ENCODE measurements at places on chromosomes 1 and 21. TPM values are rescaled to one million over a fixed set of nuclear protein-coding genes. Genes with fewer than 3 reads are reported as not detected.

GRCh38 chr1:2271211-2271721 lies 43.1 kb downstream of the SKI start:
- peak overlapping the region; percentile 73 for H3K27ac ChIP-seq
- no peak overlapping the region for H3K4me3 ChIP-seq
- H3K27me3 ChIP-seq = no peaks in the 10 kb centered on the region
- no peak for DNase-seq

- no peaks in the 10 kb centered on the region for H3K27me3 ChIP-seq
- H3K4me1 ChIP-seq = peaks cover 6% of the 10 kb centered on the region
- H3K27ac ChIP-seq = no peak overlapping the region
- H3K36me3 ChIP-seq = no peaks in the 10 kb centered on the region
- no peak overlapping the region for H3K4me3 ChIP-seq
Observed at GRCh38 chr1:45397285-45397684, 57.0 kb upstream of the MUTYH start.

- peak overlapping the region; percentile 61 for H3K27ac ChIP-seq
- H3K27me3 ChIP-seq = no peaks in the 10 kb centered on the region
- H3K4me3 ChIP-seq = no peak overlapping the region
- no peak for DNase-seq
Observed at GRCh38 chr1:110440877-110441276, 10.1 kb upstream of the PROK1 start.

DNA sequence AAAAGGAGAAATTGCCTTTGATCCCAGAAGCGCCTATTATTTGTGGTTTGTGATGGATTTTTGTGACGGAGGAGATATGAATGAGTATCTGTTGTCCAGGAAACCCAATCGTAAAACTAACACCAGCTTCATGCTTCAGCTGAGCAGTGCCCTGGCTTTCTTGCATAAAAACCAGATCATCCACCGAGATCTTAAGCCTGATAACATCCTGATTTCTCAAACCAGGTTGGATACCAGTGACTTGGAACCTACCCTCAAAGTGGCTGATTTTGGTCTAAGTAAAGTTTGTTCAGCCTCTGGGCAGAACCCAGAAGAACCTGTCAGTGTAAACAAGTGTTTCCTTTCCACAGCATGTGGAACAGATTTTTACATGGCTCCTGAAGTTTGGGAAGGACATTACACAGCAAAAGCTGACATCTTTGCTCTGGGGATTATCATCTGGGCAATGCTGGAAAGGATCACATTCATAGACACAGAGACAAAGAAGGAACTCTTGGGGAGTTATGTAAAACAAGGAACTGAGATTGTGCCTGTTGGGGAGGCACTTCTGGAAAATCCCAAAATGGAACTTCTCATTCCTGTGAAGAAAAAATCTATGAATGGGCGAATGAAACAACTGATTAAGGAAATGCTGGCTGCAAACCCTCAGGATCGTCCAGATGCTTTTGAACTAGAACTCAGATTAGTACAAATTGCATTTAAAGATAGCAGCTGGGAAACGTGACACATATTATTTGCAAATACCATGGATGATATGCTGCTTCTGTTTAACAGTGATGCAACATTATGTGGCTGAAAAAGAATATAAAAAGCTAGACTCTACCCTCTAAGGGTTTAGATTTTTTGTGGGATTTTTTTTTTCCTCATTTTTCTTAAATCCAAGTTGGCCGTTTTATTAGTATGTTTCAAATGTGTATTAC lies 10.5 kb downstream of the PDIK1L start:
- peak overlapping the region; percentile 47 for H3K27ac ChIP-seq
- peaks cover 3% of the 10 kb centered on the region for H3K4me1 ChIP-seq
- H3K4me3 ChIP-seq = no peak overlapping the region
- DNase-seq = no peak
- H3K27me3 ChIP-seq = no peaks in the 10 kb centered on the region

DNA sequence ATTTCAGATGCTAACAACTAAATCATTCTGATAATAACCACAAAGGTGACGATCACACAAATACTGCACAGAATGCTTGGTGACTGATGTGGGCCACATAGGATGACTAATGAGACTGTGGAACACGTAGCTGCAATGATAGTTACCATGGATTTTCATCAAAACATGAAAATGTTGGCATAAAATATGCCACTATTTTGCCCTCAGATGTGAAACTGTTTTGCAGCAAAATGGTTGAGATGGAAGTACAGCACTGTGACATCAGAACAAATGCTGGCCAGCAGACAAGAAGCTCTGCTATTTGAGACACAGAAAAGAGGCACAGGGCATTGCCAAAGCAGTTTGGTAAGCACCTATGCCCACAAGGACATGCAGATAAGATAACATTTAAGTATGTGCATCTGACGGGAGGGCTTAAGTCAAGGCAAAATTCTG lies 83.8 kb downstream of the NIBAN1 start:
- DNase-seq = no peak
- no peak overlapping the region for H3K27ac ChIP-seq
- H3K27me3 ChIP-seq = no peaks in the 10 kb centered on the region
- no peaks in the 10 kb centered on the region for H3K36me3 ChIP-seq
- H3K4me1 ChIP-seq = no peaks in the 10 kb centered on the region

DNA sequence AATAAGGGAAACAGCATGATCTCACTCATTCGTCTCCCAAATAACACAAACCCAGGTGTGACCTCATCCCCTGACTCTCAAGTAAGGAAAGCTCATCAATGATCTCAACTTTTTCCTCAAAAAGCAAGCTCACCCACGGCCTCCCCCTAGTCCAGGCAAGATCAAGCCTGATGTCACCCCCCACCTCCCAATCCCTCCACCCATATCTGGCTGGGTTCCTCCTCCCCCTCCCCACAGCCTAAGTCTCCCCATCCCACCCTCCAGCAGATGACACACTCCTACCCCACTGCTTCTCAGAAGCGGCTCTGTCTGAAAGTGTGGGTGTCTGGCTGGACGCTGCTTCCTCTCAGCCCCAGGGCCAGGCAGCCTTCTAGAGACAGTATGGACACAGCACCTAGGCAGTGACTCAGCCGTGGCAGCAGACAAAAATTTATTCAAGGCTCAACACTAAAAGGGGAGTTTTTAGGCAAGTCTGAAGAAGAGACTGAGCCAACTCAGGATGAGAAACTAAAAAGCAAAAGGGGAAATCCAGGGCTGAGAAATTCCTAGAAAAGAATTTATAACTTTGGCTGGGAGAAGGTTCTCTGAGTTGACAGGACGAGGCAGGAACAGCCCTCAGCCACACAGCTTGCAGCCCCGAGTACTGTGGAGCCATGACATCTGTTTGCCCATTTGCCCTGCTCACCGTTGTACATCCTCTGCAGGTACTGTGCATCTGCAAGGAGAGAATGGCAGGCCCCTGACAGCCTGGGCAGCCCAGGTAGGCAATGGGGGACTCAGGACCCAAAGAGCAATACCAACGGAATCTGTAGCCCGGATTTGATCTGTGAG lies 81.6 kb upstream of the LRRC8D start:
- no peak overlapping the region for H3K4me3 ChIP-seq
- H3K4me1 ChIP-seq = no peaks in the 10 kb centered on the region
- no peaks in the 10 kb centered on the region for H3K36me3 ChIP-seq

GRCh38 chr1:202659541-202659940 lies 50.7 kb downstream of the SYT2 start:
- H3K4me1 ChIP-seq = no peaks in the 10 kb centered on the region
- no peaks in the 10 kb centered on the region for H3K36me3 ChIP-seq
- H3K27me3 ChIP-seq = peaks cover 32% of the 10 kb centered on the region
- H3K4me3 ChIP-seq = no peak overlapping the region
- DNase-seq = no peak

DNA sequence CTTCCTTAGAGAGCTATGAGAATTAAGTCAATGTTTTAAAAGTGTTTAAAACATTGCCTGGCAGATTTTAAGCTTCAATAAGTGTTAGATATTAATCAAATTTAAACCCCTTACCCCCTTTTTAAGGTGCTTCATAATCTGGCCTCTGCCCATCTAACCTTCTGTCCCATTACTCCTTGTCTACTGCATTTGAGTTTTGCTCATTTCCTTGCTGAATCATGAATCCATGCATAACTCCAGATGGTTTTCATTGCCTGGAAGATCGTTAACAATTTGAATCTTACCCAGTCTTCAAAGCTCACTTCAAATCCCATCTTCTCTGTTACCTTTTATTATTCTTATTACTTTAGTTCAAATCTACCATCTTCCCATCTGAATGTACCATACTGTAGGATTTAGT lies 4.6 kb downstream of the HJV start:
- H3K36me3 ChIP-seq = no peaks in the 10 kb centered on the region
- peaks cover 58% of the 10 kb centered on the region for H3K27me3 ChIP-seq
- H3K4me1 ChIP-seq = no peaks in the 10 kb centered on the region
- no peak overlapping the region for H3K4me3 ChIP-seq
- H3K27ac ChIP-seq = no peak overlapping the region
- DNase-seq = no peak

DNA sequence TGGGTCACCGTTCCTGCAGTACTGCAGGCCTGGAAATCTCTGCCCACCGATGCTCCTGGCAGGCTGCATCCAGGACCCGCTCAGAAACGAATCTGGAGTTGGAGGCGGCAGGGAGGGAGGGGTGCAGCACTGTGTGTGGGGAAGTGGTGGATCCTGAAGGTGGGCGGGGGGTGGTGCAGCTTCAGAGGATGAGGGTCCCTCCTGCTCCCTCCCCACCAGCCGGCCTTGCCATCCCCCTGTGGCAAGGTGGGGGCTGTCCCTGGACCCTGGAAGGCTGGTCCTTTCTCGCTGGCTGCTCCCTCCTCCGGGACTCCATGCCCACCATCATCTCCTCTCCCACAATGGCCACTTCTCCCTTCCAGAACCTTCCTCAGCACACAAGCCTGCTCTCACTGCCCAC lies 60.4 kb downstream of the B3GALT5 start:
- no peak for DNase-seq
- no peaks in the 10 kb centered on the region for H3K36me3 ChIP-seq
- H3K4me1 ChIP-seq = peaks cover 29% of the 10 kb centered on the region

- no peak overlapping the region for H3K27ac ChIP-seq
- H3K27me3 ChIP-seq = no peaks in the 10 kb centered on the region
- no peak for DNase-seq
- no peaks in the 10 kb centered on the region for H3K4me1 ChIP-seq
Observed at GRCh38 chr1:43814401-43814800, 107.1 kb downstream of the ST3GAL3 start.

GRCh38 chr1:154975409-154976059 lies 1.1 kb downstream of the CKS1B start:
- H3K36me3 ChIP-seq = no peaks in the 10 kb centered on the region
- peak overlapping the region; percentile 44 for H3K4me3 ChIP-seq
- H3K4me1 ChIP-seq = peaks cover 29% of the 10 kb centered on the region

DNA sequence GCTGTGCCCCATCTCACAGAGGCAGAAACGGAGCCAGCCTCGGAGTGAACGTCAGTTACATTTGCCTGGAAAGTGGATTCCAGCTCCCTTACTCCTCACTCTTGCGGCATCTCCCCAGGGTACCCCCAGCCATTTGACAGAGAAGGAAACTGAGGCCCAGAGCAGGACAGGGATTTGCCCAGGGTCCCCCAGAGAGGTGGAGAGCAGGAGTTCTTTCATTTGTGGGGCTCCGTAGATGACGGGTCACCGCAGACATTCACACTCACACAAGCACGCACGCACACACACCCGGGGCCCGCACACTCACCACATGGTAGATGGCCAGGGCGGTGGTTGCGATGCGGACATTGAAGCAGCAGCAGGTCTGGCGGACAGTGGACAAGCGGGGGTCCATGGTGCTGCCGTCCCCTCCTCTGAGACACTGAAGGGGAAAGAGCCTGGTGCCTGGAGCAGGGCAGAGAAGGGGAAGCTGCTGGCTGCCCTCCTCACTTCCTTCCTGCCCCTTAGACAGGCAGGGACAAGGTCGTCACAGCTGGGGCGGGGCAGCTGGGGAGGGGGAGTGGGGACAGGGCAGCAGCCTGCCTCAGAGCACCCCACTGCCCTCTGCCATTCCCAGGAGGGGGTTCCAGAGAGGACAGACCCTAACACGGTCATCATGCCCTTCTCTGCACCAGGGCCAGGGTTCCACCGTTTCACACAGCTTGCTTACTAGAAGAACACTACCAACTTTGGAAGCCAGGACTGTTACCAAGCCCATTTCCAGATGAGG lies at the start of gene LAPTM5:
Gene LAPTM5, minus strand, starts transcription at position 423 of the 769 bp plus-strand sequence. Its CDS starts 29 bp downstream, at position 394.
- no peak within 1 kb of the TSS for H3K4me3 ChIP-seq
- DNase-seq = no peak
- no peaks in the 10 kb centered on the region for H3K36me3 ChIP-seq
- H3K27ac ChIP-seq = no peak within 1 kb of the TSS

DNA sequence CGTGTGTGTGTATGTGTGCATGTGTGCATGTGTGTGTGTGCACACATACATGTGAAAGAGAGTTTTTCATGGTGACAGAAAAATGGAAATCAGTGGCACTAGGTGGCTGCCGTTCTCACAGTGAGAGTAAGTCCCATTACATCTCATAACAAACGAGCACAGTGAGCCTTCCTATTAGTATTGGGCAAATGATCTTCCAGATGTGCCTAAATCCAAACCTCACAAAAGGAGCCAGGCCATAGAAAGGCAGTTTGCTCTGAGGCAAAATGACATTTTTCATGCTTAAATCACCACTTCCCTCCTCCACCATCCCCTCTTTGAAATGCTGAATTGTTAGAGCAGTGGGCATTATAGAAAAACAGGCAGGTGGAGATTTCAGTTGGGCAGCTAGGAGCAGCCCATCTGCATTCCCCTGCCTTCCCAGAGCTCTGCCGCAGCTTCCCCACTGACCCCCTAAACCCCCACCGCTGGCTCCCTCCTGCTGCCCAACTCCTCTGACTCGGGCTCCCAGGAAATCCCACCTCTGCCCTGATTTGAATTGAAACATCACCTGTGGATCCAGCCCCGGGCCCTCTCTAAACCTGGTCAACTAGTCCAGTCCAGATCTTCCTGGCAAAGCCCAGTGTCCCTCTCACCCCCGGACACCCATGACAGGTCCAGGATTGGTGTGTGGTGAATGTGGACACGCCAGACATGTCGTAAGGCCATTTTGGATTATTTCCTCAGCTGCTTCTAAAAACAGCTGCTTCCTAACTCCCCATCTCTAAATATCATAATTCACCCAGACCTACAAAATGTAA lies 190.5 kb downstream of the SEC16B start:
- no peaks in the 10 kb centered on the region for H3K4me1 ChIP-seq
- no peaks in the 10 kb centered on the region for H3K27me3 ChIP-seq
- H3K4me3 ChIP-seq = no peak overlapping the region
- H3K27ac ChIP-seq = no peak overlapping the region

The DMBX1 gene
- not detected for total RNA-seq

The TPTE gene
- not detected for total RNA-seq

The LYPLA2 gene
- 108 TPM for total RNA-seq

The FABP3 gene
- 23.9 TPM for total RNA-seq

The NR0B2 gene
- 37.4 TPM for total RNA-seq

Data from hepatocyte (in vitro differentiated cells).